ENCODE measurements at places on chromosomes 7 and 10.

DNA sequence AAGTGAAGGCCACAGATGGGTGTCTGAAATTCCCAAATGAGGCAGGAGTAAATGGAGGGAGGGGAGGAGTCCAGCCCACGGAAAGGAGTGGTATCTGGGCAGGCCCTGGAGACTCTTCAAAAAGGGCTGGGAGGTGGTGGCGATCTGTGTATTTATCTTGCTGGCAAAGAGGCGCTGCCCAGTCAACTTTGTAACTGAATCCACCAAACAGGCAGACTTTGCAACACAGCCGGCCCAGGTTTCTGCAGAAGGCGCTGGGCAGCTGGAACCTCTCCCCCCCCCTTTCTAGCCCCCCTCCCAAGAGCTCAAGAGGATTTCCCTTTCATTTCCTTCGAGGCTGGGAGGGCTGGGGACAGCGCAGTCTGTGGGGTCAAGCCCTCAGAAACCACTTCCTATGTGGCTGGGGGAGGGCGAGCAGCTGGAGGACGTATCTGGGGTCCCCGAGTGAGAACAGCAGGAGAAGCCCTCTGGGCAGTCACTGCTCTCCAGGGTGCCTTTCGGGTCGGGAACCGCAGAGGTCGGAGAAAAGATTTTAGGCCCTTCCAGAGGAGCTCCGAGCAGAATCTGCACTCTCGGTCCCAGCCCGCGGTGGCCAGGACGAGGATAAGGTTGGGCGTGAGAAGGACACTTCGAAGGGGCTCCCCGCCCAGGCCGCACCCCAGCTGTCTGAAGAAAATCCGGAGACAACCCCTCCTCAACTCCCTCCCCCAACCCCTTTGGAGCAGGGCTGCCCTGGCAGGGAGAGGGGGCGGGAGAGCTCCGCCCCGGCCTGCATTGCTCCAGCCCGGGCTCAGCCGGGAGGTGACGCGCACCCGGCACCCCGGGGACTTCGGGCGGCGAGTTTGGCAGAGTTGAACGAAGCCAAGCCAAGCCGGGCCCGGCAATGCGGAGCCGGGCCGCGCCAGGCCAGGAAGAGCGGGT lies 965 bp downstream of the ZCCHC24 start:
- peak; percentile 42 for DNase-seq

GRCh38 chr10:101297901-101298486 lies 56.0 kb upstream of the BTRC start:
- DNase-seq: peak; percentile 58

DNA sequence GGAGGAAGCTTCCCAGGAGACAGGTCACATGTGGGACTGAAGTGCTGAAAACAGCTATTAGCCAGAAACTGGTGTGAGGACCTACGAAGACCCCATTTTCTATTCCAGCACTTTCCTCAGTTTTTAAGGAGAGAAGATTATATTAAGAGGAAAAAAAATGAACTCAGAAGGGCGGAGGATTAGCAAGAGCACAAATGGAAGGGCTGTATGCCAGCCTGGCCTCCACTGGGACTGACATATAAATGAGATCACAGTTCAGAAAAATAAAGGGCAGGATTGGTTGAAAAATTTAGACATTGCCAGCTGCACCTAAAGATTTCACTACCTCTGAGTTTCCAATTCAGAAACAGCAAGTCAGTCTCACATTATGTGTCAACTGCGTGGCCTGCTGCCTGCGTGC lies 53.0 kb downstream of the GSDME start:
- DNase-seq: no peak

DNA sequence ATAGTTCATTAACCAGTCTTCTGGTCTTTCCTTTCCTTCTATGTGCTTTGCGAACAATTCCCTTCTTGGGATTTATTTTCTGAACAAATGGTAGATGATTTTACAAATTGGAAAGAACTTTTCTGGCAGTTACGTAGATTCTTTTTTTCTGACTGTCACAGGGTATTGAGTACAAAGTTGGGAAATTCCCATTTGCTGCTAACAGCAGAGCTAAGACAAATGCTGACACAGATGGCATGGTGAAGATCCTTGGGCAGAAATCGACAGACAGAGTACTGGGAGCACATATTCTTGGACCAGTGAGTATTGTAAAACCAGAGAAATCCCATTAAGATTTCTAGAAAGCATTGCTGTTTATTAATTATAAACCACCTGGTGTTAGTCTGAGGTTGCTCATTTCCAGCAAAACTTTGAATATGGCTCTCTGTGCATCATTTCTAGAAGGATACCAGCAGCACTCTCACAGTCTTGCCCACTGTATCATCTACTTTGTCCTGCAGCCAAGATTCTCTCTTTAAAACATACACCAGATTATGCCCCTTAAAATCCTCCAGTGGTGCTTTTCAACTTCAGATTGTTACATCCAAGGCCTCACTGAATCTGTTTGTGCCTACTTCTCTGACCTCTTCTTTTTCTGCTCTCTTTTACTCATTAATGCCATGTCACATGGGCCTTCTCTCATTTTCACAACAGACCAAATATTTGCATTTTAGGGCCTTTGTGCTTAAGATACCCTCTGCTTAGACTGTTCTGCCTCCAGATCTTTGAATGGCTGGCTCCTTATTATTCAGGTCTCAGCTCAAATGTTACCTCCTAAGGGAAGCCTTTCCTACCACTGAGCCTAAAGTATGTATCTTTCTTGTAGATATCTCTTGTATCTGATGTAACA lies 27.0 kb downstream of the DLD start:
- DNase-seq: no peak

- DNase-seq: no peak
Observed at GRCh38 chr7:42548816-42549611, 312.0 kb upstream of the GLI3 start.

DNA sequence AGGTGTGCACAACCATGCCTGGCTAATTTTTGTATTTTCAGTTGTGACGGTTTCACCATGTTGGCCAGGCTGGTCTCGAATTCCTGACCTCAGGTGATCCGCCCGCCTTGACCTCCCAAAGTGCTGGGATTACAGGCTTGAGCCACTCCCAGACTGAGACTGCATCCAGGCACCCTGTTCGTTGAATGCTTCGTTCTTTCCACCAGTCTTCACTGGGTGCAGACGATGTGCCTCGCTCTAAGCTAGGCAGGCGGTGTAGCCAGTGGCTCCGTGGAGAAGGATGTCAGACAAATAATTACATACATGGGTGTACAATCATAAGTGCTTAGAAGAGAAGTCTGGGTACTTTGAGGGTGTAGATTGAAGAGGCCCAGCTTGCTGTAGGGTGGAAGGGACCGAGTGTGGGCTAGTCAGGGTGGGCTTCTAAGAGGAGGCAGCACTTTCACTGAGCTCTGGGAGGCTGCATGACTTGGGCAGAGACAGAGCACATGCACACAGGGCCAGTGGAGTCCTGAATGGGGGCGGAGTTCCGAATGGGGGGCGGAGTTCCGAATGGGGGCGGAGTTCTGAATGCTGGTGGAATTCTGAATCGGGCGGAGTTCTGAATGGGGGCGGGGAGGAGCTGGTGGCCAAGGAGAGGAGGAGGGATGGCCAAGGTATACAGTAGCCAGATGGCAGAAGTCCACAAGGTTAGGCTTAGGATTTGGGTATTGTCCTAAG lies 74.3 kb downstream of the COL26A1 start:
- no peak for DNase-seq

GRCh38 chr7:31883761-31884164 lies 186.4 kb downstream of the PDE1C start:
- DNase-seq: no peak

GRCh38 chr10:94105226-94105625 lies 111.5 kb downstream of the PLCE1 start:
- DNase-seq: no peak

DNA sequence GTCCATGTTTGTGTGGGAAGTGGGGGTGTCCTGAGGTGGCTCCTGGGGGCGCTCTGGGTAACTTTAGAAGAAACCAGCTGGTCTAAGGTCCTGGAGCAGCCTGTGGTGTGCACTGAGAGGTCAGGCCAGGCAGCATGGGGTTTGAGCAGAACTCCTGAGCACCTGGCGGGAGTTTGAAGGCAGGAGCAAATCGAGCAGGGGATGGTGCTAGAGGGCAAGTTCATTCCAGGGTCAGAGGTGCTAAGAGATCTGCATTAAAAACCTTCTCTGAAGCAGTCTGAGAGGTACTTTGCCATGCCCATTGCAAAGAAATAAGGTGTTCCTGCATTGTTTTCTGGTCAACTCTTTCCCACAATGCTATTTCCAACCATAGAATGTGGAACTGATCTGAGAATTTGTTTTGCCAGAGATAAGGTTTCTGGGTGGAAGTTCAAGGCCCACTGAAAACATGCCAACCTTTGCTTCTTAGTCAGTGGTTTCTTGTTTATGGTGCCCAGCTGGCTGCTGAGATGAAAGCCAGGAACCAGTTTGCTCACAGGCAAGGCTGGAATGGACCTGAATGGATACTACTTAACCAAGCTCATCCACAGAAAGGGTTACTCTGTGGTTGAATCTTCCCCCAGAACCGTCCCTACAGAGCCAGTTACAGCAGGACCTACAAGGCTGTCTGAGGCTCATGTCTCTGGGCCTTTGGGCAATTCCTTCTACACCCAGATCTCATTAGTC lies 136.3 kb upstream of the TMEM72 start:
- no peak for DNase-seq

DNA sequence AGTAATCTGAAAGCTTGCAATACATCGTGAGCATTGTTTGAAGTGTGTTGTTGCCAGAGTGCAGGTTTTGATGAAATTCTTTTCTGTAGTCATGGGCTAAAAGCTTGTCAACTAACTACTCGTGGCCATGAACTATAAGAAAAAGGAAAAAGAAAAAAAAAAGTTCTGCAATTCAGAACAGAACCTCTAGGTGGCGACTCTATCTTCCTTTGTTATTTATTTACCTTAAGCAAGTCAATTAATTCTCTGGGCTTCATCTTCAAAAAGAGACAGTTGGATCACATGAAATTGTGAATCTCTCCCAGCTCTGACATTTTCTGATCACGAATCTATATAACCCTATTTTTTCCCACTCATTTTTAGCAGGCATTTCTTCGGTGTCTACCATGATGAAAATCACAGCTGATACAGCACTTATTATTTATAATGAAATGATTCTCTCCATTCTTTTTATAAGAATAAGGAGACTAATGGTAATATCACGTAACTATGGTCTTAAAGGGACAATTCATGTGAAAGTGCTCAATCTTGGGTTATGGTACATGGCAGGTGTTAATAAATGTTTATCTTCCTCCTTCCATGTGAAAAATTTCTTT lies 18.8 kb downstream of the TMEM196 start:
- no peak for DNase-seq

DNA sequence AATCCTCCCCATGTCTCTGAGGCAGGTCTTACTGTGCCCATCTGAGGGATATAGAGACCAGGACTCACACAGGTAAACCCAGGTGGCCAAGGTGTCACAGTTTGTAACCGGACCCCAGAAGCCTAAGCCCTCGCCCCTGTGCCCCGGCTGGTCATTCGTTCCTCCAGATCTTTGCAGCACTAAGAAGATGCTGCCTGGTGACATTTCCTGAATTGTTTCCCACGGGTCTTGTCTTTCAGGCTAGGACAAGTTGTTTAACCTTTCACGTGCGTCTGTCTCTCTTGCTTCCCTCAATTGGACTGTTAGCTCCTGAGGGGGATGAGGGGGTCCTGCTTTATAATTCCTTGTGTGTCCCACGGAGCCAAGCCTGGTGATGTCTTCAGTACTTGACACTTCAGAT lies 158.0 kb downstream of the KCNMA1 start:
- DNase-seq: no peak

GRCh38 chr7:3589752-3590151 lies 288.7 kb downstream of the SDK1 start:
- DNase-seq: no peak

- no peak for DNase-seq
Observed at GRCh38 chr7:75616421-75617167, 122.1 kb downstream of the HIP1 start.
